ENCODE measurements at places on chromosomes 11 and 22. TPM values are rescaled to one million over a fixed set of nuclear protein-coding genes. Genes with fewer than 3 reads are reported as not detected.

- peaks cover 49% of the 10 kb centered on the region for H3K36me3 ChIP-seq
- no peaks in the 10 kb centered on the region for H3K27me3 ChIP-seq
- no peak overlapping the region for H3K27ac ChIP-seq
- peak; percentile 64 for DNase-seq
Observed at GRCh38 chr11:65658174-65659021, 4.3 kb downstream of the RELA start.

DNA sequence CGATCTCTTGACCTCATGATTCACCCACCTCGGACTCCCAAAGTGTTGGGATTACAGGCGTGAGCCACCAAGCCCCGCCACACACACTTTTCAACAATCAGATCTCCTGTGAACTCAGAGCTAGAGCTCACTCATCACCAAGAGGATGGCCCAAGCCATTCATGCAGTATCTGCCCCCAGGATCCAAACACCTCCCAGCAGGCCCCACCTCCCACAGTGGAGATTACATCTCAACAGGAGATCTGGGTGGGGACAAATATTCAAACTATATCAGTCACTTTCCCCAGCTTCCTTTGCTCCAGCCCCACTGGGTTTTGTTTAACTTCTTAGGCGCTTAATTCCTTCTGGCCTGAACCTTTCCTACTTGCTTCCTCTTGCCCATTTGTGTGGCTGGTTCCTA, 26.3 kb upstream of the SORL1 start:
- H3K36me3 ChIP-seq, result no peaks in the 10 kb centered on the region
- no peak overlapping the region for H3K4me3 ChIP-seq
- no peaks in the 10 kb centered on the region for H3K4me1 ChIP-seq
- H3K27me3 ChIP-seq, result no peaks in the 10 kb centered on the region

DNA sequence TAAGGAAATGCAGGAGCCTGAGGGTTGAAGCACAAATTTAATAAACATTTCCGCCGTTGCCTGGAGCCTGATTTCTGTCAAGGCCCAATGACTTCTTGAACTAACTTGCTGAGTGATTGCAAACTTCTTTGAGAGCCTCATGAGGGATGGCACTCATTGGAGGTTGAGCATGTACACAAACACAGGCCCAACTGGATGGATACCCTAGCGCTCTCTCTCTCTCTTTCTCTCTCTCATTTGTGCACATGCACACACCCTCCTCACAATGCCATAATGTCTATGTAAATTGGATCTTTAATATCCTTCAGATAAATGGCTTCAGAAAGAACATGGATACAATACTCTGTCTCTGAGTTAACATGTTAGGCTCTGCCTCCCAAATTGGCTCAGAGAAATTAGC, 597.7 kb upstream of the CADM1 start:
- no peak overlapping the region for H3K4me3 ChIP-seq
- no peak overlapping the region for H3K27ac ChIP-seq
- no peak for DNase-seq
- no peaks in the 10 kb centered on the region for H3K4me1 ChIP-seq
- H3K36me3 ChIP-seq, result no peaks in the 10 kb centered on the region

DNA sequence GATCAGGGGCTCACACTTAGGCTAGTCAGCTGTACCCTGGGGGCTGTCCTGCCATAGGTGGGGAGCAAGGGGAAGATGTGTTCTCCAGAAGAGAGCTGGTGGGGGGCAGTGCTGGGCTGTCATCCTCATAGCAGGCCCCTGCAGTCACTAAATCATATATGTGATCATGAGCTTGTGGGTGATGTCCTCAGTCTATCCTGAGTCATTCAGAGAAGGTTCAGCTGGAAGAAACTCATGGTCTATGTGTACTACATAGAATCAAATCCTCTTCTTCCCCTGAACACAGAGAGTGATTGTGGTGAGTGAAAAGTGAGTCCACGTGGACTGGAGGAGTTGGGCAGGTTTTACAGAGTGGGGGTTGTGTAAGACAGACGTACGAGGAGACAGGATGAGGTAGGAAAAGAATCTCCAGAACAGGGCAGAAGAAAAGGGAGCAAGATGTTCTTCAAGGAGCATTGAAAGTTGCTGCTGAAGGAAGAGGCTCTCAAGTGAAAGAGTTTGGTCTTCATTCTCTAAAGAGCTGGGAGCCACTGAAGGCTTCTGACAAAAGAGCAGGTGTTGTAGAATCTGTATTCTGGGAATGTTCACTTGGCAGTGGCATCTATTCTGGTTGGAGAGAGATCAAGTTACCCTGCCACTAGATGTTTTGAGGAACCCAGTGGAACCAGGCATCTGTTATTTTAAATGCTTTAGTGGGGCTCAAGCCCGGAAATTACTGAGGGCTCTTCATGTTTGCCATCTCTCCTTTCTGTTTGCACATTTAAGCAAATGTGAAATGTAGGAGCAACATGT, 68.9 kb downstream of the C22orf31 start:
- no peaks in the 10 kb centered on the region for H3K27me3 ChIP-seq
- H3K4me3 ChIP-seq, result no peak overlapping the region
- no peak overlapping the region for H3K27ac ChIP-seq

DNA sequence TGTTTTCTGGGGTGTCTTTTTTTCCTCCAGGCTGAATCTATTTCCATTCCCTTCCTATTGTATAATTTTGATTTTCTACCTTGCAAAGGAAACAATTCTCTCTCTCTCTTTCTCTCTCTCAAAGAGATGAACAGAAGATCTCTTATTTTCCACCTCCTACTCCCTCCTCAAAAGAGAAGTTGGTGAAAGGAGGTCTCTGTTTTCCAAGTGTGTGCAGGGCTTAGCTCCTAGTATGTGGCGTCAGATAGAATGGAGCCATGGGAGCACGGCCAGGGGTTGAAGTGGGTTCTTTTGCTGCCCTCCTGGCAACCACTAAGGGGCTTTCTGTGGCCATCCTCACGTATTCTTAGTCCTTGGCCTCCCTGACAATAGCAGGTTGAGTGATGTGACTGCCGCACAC, 480 bp downstream of the TRIM34 start:
- H3K36me3 ChIP-seq, result no peaks in the 10 kb centered on the region
- H3K27me3 ChIP-seq, result no peaks in the 10 kb centered on the region
- H3K4me3 ChIP-seq, result peak overlapping the region; percentile 34
- peak overlapping the region; percentile 73 for H3K27ac ChIP-seq
- DNase-seq, result no peak

DNA sequence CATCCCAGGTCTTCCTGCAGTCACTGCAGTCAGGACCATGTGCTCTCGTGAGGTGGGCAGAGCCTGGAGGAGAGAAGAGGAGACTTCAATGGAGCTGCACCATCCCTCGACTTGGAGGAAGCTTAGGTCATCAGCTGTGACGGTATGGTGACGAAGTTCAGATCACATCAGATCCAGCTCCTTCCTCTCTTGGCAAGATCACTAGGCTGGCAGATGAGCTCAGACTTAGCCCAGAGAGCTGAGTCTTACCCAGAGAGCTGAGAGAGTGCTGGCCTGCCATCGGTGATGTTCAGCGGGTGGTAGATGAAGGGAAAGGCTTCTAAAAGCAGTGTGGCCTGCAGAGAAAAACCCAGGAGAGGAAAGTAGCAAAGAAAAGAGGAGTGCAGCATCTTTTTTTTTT, 1.8 kb upstream of the SLC15A3 start:
- H3K27ac ChIP-seq, result no peak overlapping the region
- DNase-seq, result no peak
- H3K4me1 ChIP-seq, result peaks cover 24% of the 10 kb centered on the region

- no peaks in the 10 kb centered on the region for H3K36me3 ChIP-seq
- H3K27ac ChIP-seq, result no peak overlapping the region
- H3K4me3 ChIP-seq, result no peak overlapping the region
- H3K4me1 ChIP-seq, result peaks cover 18% of the 10 kb centered on the region
- no peak for DNase-seq
Observed at GRCh38 chr11:131875611-131876010, 505.2 kb downstream of the NTM start.

DNA sequence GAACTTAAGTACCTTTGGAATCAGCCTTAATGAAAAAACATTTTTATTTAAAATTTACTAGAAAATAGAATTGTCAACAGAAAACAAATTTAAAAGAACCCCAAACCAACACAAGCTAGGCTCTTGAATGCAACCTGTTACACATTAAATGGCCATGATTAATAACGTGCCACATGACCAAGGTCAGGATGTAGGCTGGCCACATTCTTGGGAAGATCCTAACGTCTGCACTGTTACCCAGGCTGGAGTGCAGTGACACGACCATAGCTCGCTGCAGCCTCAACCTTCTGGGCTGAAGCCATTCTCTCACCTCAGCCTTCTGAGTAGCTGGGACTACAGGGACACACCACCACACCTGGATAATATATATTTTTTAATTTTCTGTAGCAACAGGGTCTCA, 126.4 kb upstream of the APOA1 start:
- H3K27ac ChIP-seq, result no peak overlapping the region
- H3K4me3 ChIP-seq, result no peak overlapping the region
- H3K36me3 ChIP-seq, result no peaks in the 10 kb centered on the region
- DNase-seq, result no peak
- H3K4me1 ChIP-seq, result peaks cover 51% of the 10 kb centered on the region

- H3K36me3 ChIP-seq, result no peaks in the 10 kb centered on the region
- H3K27ac ChIP-seq, result no peak overlapping the region
- H3K4me1 ChIP-seq, result no peaks in the 10 kb centered on the region
- DNase-seq, result no peak
Observed at GRCh38 chr11:47390422-47390760, 12.0 kb upstream of the SPI1 start.

DNA sequence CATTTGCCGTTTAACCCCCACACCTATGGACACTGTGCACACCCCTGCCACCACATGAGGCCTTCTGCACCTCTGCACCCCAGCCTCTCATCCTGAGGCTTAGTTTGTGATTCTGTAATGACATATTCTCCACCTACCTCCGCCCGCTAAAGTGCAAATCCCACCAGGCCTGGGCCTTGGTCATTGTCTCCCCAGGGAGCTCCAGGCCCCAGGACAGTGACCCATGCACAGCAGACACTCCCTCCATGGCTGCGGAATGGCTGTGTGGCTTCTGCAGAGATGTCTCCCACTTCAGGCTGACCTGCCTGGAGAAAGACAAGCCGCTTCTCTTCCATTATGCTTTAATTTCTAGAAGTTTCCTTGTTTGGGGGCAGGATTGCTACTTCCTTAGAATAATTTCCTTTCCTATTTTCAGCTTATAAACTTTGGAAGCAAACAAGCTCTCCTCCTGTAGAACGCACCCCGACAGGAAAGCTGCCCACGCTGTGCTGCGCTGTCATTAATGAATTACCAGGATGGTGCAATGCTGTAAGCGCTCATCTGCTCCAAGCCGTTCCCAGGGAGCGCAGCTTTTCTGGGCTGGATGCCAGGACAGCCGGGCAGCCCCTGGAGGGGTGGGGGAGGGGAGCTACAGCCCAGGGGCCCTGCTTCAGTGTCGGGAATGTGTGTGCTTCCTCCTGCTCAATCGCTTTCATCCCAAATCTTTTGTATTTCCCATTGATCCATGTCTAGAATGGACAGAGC, 618.0 kb downstream of the BRD1 start:
- no peaks in the 10 kb centered on the region for H3K27me3 ChIP-seq
- no peak overlapping the region for H3K4me3 ChIP-seq
- no peak overlapping the region for H3K27ac ChIP-seq
- DNase-seq, result peak; percentile 30
- H3K36me3 ChIP-seq, result no peaks in the 10 kb centered on the region

DNA sequence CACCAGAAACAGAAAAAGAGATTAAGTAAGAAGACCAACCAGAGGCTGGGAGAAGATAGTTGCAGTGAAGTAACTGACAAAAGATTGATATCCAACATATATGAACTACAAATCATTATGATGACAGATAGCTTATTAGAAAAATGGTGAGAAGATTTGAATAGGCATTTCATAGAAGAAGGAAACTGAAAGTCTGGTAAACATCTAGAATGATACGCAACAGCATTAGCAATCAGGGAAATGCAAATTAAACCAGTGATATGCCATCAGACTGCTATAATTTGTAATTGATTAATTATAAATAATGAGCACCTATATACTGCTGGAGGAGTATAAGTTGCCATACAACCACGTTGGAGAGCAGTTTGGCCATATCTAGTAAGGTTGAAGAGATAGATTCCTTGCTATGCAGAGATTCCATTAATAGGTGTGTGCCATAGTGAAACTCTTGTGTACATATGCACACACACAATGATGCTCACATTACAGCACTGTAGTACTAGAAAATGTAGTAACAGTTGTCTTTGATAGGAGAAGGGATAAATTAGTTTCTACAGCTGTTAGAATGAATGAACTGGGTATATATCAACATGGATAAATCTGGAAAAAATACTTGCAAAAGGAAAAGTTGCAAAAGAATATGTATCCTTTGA, 20.5 kb downstream of the RNF169 start:
- peaks cover 16% of the 10 kb centered on the region for H3K4me1 ChIP-seq
- H3K36me3 ChIP-seq, result no peaks in the 10 kb centered on the region
- no peak overlapping the region for H3K27ac ChIP-seq
- no peak for DNase-seq
- no peaks in the 10 kb centered on the region for H3K27me3 ChIP-seq

Gene HEPHL1
- total RNA-seq, result not detected

Gene RFPL3
- total RNA-seq, result not detected

Gene BIRC3
- 9.1 TPM for total RNA-seq

GRCh38 chr11:111365722-111366559, 13.1 kb downstream of the POU2AF1 start:
- H3K4me3 ChIP-seq, result no peak overlapping the region
- no peaks in the 10 kb centered on the region for H3K36me3 ChIP-seq
- no peak overlapping the region for H3K27ac ChIP-seq
- H3K27me3 ChIP-seq, result no peaks in the 10 kb centered on the region
- peaks cover 11% of the 10 kb centered on the region for H3K4me1 ChIP-seq

Gene VSIG2
- not detected for total RNA-seq

- no peaks in the 10 kb centered on the region for H3K36me3 ChIP-seq
- peak; percentile 86 for DNase-seq
- H3K27ac ChIP-seq, result no peak overlapping the region
- H3K4me1 ChIP-seq, result no peaks in the 10 kb centered on the region
- no peaks in the 10 kb centered on the region for H3K27me3 ChIP-seq
Observed at GRCh38 chr11:69918938-69919650, 99.9 kb upstream of the FGF3 start.

- peaks cover 12% of the 10 kb centered on the region for H3K4me1 ChIP-seq
- no peaks in the 10 kb centered on the region for H3K36me3 ChIP-seq
- H3K27me3 ChIP-seq, result no peaks in the 10 kb centered on the region
- no peak for DNase-seq
- peak overlapping the region; percentile 72 for H3K4me3 ChIP-seq
Observed at GRCh38 chr11:112226831-112227401, 688 bp downstream of the PTS start.

Gene C11orf52
- 3.9 TPM for total RNA-seq

DNA sequence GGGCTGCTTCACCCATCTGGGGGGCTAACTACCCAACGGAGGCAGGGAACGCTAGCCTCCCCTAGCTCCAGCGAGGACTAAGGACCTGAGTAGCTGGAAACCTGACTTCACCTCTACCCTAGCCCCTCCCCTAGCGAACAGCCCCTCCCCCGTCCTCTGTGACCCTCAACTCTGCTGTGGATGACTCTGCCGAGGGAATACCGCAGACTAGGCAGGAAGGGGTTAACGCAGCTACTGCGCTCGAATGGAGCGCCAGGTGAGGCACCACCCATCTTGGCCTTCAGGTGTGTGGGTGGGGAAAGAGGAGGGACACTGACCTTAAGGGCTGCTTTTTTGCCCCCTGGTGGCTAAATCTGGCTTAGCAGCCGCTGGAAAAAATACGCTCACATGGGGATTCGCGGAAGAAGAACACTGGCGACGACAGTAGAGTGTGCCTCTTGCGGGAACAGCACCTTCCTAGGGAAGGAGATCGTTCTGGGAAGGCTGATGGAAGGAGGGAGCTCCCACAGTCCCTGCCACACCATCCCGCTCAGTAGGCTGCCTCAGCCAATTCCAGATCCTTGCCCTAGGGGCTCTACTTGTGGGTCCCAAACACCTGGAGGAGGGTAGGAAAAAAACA, 4.5 kb upstream of the BCL9L start:
- peak; percentile 93 for DNase-seq
- H3K27me3 ChIP-seq, result no peaks in the 10 kb centered on the region
- peaks cover 53% of the 10 kb centered on the region for H3K4me1 ChIP-seq
- peak overlapping the region; percentile 100 for H3K27ac ChIP-seq
- no peaks in the 10 kb centered on the region for H3K36me3 ChIP-seq
- peak overlapping the region; percentile 83 for H3K4me3 ChIP-seq
